Urinary bladder (tissue), 4 donors: ENCODE measurements at places on chromosomes 7 and 10.

DNA sequence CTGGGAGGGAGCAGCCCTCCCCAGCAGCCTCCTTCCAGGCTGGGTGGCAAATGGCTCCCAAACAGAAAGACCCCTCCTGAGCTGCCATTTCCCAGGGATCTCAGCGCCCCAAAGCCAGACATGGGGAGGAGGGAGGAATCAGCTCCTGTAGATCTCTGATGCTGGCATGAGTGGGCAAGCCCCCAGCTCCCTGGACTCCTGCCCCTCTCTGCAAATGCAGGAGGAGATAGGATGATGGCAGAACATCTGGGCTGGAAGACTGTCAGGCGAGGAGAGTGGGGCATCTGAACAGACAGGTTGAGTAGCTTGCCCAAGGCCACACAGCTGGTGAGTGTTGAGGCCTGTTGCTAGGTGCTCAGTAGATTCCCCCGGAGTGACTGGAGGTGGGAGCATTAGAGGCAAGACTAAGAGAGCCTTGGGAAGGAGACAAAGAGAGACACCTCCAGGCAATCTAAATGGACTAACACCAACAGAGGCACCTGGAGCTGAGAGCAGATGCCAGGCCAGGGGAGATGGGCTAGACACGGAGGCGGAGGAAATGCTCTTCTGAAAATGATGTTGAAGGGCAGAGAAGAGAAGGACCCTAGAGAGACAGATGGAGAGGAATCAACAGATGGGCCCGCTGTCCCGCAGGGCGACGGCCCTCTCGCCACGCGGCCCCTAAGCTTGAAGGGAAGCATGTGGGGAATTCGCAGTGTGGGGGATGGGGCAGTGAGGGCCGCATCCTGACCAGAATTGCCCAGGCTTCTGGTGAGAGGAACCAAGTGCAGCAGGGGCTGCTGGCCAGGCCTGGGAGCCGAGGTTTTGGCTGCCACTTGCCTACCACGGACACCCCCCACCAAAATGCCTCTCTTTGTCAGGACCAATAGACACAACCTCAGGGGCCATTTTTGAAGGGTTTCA lies 84.8 kb upstream of the LRRC4 start:
- DNase-seq = no peak

DNA sequence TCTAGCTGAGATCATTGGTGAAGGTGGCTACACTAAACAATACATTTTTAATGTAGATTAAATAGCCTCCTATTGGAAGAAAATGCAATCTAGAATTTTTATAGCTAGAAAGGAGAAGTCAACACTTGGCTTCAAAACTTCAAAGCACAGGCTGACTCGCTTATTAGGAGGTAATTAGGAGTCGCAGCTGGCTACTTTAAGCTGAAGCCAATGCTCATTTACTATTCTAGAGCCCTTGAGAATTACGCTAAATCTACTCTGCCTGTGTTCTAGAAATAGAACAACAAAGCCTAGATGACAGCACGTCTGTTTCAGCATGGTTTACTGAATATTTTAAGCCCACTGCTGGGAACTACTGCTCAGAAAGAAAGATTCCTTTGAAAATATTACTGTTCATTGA lies 101.6 kb upstream of the EEPD1 start:
- DNase-seq = no peak

DNA sequence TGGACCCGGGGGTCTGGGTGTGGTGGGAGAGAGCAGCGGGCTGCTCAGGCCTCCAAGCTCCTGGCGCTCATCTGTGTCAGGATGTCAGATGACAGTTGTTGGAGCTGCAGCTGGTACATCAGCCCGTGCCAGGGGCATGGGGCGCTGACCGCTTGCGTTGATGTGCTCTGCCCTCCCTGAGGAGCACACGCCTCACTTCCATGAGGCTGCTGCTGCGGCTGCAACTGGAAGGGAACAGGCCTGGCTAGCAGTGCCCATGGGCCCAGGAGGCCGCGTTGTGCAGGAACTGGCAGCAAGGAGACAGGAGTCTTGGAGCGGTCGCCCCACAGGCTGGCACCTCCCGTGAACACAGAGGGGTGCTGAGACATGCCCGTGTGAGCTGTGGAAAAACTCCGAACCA lies 361.3 kb upstream of the MKI67 start:
- DNase-seq = no peak

- DNase-seq = no peak
Observed at GRCh38 chr10:49752584-49752983, 9.5 kb downstream of the OGDHL start.

- no peak for DNase-seq
Observed at GRCh38 chr10:28468707-28469483, 64.0 kb upstream of the WAC start.

DNA sequence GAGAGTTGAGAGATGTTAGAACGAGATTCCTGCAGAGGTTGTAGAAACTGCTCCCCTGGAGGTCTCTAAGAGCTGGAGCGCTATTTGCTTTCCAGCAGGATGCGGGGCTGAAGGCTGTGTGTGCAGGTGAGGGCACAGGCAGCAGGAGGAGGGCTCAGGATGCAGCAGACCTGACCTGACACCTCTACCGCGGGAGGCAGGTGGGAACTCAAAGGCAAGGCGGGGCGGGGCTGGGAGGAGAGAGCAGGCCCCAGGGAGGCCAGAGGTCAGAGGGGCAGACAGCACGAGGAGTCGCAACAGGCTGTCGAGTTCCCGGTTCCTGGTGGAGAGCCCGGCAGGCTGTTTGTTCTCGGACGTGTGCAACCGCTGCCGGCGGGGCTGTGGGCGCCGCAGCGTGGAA lies 7.9 kb upstream of the CRTAC1 start:
- DNase-seq = no peak

GRCh38 chr10:121974535-121975294 lies at the start of gene NSMCE4A:
TSS of gene NSMCE4A (minus strand) at chr10:121975217. CDS start at chr10:121975165, 52 bp downstream.
- DNase-seq = peak; percentile 17

DNA sequence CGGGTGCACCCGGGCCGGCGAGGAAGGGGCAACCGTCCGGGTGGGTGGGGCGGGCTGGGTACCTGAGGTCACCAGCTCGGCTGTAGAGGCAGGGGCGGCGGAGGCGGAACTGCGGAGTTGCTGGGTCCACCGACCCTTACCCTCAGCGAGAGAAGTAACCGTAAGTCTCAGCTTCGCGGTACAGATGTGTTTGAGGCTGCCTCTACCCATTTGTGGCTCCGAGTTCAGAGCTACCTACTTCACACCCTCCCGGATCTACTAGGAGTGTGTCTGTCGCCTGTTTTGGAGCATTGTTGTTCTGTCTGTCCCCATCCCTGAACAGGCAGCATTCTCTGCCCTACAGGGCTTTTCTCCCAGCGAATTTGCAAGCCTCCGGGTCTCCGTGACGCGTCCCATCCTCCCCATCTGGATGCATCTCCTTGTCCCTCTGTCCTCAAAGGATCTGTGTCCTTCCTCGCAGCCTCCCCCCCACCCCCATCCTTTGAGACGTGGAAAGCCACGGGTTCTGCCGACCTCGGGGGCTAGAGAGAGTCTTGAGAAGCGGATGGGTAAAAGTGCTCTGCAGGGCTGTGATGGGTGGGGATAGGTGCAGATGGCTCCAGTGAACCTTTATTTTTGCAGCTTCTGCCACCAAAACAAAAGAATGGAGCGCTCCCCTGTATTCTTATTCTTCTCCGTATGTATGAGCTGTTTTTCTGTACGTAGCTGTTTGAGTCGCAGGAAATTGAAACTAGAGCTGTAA lies 757 bp downstream of the ANKIB1 start:
- no peak for DNase-seq

- peak; percentile 52 for DNase-seq
Observed at GRCh38 chr10:123994417-123995081, 98.8 kb downstream of the CHST15 start.

DNA sequence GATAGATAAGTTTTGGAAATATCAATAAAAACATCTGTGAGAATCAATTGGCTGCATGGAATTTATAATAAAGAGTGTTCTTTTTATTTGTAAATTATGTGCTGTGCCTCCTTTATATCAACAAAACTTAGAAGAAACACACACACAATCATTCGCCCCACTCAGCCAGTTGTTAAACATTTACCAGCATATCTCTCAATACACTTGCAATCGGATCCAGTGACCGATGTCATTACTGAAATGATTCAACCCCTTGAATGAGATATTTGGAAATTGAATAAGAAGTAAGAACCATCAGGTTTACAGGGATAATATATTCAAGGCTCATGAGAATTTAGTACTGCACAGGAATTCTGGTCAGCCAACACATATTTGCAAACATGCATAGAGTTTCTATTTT lies 35.6 kb downstream of the TAF3 start:
- no peak for DNase-seq

GRCh38 chr10:98646998-98647917 lies 200.5 kb upstream of the HPS1 start:
- no peak for DNase-seq

DNA sequence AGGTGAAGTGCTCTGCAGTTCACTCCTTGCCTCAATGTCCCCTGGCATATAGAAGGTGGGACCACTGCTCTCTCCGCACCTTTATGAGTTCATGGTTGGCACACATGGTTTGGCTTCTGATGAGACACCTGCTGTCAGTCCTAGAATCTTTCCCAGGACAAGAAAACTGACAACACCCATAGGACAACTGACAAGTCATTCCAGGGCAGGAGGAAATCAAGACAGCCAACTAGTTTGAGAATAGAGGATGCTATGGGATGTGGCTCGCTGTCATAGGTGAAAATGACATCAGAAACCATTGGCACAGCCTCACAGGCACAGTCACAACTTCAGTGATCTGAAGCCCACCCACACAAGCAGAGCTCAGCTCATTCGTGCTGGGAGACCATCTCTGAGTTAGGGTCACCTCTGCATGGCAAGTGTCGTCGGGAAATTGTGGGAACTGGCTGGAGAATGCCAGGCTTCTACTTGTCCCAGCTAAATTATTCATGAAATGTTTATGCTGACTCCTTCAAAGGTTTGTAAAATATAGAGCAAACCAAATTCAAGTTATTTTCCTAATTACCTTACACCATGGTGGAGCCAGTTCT lies 762.4 kb downstream of the GRID1 start:
- no peak for DNase-seq

DNA sequence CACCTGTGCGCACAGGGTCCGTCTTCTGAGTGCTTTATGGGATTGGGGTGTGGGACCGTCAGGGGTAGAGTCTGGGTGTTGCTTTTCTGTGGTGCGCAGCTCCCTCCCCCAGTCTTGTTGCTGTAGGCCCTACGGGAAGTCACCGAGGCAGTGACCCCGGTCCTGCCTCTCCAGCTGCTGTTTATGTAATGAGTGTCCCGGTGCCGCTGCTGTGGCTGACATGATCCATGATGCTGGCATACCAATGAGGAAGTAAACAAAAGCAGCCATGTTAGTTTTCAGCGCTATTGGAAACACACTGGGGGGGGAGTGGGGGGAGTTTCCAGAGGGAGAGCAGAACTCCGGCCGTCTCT lies 1.1 kb downstream of the TRIM8 start:
- DNase-seq = no peak

DNA sequence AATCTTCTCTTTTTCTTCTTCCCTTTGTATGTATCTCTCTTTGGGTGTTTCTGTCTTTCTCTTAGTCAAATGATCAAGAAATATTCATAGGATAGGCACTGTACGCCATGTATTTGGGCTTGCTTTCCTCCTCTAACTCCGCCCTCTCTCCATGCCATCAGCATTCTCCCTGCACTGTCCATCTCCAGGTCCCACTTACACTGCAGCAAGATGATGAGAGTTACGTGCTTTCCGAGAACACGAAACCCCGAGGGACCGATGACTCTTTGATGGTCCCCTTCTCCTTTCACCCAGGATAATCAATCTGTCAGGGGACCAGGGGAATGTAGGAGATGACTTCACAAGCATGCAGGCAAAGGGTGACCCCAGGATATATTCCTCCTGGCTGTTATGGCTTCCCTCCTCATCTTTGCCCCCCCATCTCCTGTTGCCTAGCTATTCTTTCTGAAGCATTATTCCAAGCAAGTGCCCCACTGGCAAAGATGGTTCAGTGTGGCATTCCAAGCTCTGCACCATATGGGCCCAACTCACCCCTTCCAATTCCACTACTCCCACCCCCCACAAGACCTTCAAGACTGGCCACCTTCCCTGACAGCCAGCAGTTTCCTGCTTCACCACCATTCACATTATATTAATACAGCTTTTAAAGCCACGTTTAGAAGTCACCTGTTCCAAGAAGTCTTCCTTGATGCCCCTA lies 40.0 kb downstream of the HIF1AN start:
- no peak for DNase-seq

DNA sequence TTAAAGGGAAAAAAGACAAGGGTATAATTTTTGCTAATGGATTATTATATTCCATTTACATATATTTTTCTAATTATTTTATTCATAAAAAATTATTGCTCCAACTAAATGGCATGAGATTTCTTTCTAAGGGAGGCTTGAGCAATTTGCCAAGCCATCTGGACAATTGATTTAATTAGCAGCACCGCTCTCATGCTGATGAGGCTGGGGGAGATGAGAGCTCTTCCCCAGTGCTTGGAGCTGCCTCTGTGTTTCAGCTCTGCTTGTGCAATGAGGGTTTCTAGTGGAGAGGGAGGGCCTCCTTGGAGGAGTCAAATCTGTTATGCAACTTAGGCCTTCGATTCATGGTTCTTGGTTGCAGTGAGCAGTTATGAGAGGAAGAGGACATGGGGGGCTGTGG lies 574.3 kb downstream of the TCERG1L start:
- no peak for DNase-seq

GRCh38 chr10:60155099-60155877 lies 234.4 kb downstream of the ANK3 start:
- DNase-seq = no peak

DNA sequence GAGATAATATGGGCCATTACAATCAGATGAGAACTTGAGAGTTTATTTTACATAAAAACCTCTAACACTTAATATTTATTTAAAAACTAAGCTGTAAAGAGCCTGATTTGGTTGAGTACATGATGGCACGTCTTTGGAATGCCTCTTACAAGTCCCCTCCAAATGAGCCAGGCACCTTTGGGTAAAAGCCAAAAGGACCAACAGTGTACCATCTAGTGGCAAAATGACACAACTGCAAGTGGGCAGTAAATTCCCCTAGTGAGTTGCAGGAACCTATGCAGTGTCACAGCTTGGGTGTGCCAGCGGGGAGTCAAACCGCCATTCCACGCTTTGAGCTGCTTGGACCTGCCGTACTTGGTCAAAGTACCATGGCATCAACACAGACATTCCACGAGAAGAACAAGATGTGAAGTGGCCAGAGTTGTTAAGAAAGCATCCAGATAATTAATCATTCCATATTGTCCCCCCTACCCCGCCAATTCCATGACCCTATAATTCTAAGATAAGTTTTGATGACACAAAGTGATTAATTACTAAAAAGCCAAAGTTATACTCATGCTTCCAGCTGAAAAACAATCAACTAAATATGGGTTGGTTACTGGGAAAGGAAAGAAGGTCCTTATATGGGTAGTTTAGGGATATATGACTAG lies 115.2 kb downstream of the SORBS1 start:
- no peak for DNase-seq

DNA sequence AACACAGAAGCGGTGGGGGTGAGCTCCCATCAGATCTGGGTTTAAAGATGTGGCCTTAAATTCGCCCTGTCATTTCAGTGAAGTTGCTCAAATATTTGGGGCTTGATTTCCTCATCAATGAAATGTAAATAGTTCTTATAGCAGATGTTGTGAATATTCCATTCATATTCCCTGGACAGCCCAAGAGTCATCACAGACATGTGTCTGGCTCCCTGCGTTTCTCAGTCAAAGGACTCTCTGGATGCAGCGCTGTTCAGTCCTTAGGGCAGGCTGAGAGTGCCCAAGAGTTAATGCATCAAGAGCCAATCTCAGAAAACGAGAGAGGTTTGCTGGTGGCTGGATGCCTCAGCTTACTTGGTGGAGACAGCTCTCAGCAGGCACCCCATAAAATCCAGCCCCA lies 475.5 kb upstream of the VSTM2A start:
- DNase-seq = no peak
